ENCODE measurements at places on chromosomes 11 and 22. TPM values are rescaled to one million over a fixed set of nuclear protein-coding genes. Genes with fewer than 3 reads are reported as not detected.

DNA sequence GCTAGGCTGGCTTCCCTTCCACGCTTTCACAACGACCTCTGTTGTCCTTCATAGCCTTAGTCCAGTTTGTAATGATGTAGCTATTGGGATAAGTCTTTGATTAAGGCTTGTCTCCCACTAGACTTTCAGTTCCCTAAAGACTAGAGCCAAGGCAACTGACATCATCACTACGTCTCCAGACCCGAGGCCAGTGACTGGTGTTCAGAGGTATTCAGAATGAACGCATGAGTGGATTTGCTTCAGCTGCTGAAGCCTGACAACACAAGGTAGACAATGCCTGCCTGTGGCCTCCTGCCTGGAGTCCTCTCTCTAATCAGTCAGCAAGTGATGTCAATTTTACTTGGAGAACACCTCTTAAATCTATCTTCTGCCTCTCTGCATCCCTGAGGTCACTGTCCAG, 13.6 kb downstream of the EFCAB6 start:
- no peak for DNase-seq

Gene NDUFA6
- 45.6 TPM for total RNA-seq

Gene TTLL12
- total RNA-seq, result 24.7 TPM

DNA sequence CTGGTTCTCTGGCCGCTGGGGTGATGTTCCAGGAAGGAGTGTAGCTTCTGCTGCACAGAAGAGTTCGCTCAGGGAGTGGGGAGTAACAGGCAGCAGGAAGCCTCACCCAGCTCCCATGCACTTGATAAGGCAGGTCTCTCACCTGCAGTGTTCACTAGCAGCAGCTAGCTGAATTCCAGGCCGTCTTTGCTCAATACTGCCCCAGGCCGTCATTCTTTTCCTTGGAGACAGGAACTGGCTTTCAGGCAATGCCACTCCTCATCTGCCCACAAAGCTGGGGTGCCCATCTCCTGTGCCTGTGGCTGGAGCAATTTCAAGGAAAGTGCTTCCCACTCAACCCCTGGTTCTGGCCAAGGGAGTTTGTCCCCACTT, 66.1 kb downstream of the ARHGAP42 start:
- no peak for DNase-seq

DNA sequence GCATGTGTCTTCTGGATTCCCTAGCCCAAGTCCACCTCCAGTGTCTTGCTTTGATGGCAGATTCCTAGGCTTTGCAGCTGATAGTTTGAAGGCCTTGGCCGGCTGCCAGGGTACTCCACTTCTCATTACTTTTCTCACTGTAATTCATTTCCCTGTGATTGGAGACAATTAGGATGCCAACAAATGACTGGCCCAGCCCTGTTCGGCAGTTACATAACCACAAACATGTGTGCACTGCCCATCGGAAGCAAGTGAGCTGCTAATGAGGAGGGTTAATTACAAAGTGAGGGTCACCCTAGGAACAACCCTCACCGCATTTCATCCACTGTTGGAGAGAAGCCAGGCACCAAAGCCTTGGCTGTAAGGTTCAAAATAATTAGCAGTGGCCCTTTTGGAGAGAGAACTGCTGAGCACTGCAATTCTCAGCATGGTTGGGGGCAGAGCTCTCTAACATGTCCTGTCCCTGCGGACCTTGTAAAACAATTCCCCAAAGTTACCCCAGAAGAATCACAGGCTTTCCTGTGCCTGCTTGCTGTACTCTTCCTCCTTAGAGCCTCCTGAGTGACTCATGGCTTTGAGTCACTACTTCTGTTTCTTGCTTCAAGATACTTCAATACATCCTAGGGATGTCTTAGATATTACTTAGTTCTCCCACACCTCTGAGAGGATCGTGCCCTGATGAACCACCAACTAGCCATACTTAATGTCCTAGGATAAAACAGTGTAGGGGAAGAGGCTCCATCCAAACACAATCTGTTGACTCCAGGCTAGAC, 109.7 kb upstream of the GALNT18 start:
- DNase-seq, result no peak

DNA sequence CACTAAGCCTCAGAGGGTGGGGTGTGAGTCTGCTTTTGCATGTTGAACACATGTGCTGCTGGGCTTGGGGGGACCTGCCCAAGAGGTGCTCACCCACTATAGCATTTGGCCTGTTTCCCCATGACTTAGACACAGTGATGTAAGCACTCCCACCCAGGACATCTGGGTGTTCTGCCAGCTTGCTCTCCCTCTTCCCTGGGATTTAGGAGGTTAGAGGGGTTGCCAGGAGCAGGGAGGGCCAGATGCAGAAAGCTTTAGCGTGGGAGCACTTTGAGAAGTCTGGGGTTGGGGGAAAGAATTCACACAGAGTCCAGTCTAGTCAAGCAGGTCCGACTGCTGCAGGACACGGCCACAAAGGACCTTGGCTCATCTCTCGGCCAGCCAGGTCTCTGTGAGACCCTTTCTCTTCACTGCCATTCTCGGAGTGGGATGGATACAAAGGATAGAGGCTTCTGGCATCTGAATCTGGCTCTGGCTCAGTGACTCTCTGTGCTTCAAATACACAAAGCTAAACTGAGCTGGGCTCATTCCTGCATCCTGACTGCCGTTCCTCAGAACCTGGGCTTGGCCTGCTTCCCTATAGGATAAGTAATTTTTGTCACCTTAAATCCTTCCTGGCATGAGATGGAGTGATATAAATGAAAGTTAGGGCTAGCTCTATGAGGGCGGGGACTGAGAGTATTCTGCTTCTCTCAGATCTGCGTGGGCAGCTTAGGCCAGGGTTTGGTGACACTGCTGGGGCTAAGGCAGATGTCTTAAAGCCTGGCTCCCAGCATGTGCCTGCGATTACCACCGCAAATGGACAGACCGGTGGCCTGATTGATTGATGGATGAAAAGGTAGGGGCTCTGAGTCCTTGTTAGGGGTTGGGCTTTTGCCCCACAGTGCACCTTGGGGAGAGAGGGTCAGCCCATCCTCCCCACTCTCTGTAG, 14.5 kb downstream of the USP2 start:
- DNase-seq, result no peak

GRCh38 chr11:74636630-74637184, 44.3 kb downstream of the POLD3 start:
- peak; percentile 18 for DNase-seq

Measured in dermis microvascular lymphatic vessel endothelial cell (primary cell).